Activated CD4-positive, alpha-beta memory T cell treated with anti-CD3 and anti-CD28 coated beads for 36 hours (primary cell): ENCODE measurements at places on chromosomes 12 and 14. TPM values are rescaled to one million over a fixed set of nuclear protein-coding genes. Genes with fewer than 3 reads are reported as not detected.

GRCh38 chr14:99320105-99320572, 48.1 kb upstream of the BCL11B start:
- H3K27ac ChIP-seq, result no peak overlapping the region
- no peaks in the 10 kb centered on the region for H3K27me3 ChIP-seq
- peaks cover 4% of the 10 kb centered on the region for H3K4me1 ChIP-seq

DNA sequence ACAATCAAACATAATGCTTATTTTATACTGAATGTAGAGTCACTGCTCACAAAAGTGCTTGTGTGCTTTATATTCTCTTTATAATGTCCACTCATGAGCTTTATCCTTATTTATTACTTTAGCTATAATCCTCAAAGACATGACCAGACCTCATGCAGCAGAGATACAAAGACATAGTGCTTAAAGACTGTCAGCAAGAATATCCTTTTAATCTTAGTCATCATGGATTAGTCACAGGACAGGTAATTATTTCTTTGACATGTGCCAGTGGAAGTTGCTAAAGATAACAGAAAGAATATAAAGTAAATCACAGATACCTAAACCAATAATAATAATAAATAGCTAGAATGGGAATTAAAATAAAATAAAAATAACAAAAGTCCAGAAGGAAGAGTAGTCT, 707.5 kb downstream of the BCL11B start:
- no peaks in the 10 kb centered on the region for H3K36me3 ChIP-seq
- no peak overlapping the region for H3K27ac ChIP-seq
- DNase-seq, result no peak

- H3K4me1 ChIP-seq, result no peaks in the 10 kb centered on the region
- DNase-seq, result no peak
- no peak overlapping the region for H3K4me3 ChIP-seq
- no peak overlapping the region for H3K27ac ChIP-seq
Measured at GRCh38 chr12:120988658-120989057, 10.3 kb downstream of the HNF1A start.

DNA sequence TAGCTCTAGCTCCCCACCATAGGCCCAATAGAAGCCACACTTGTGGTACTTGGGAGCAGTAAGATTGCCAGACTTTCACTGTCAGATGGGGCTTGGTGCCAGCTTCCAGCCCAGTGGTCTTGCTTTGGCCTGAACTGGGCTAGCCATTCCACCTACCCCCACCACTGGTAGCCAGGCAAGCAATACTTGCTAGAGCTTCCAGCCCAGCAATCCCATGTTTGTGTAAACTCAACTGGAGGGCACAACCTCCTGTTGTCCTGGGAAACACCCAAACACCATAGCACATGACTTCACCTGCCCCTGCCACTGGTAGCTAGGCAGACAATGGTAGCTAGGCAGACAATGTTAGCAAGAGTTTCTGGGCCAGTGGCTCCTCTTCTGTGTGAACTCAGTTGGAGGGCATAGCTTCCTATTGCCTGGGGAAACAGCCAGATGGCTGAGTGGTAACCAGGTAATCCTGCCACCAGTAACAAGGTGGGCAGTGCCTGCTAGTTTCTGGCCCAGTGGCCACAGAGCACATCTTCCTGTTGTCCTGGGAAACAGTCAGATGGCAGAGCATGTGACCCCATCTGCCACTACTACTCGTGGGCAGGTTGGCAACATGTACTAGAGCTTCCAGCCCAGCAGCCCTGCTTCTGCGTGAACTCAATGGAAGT, 5.6 kb upstream of the OR6C76 start:
- H3K27ac ChIP-seq, result no peak overlapping the region
- peaks cover 2% of the 10 kb centered on the region for H3K4me1 ChIP-seq
- no peak for DNase-seq
- no peak overlapping the region for H3K4me3 ChIP-seq

GRCh38 chr14:28975084-28975483, 208.5 kb downstream of the FOXG1 start:
- no peak overlapping the region for H3K4me3 ChIP-seq
- no peak for DNase-seq
- H3K4me1 ChIP-seq, result no peaks in the 10 kb centered on the region
- no peak overlapping the region for H3K27ac ChIP-seq
- H3K36me3 ChIP-seq, result no peaks in the 10 kb centered on the region

GRCh38 chr12:123077298-123078119, 73.4 kb downstream of the PITPNM2 start:
- no peaks in the 10 kb centered on the region for H3K27me3 ChIP-seq
- H3K27ac ChIP-seq, result peak overlapping the region; percentile 95
- no peaks in the 10 kb centered on the region for H3K36me3 ChIP-seq
- DNase-seq, result no peak

DNA sequence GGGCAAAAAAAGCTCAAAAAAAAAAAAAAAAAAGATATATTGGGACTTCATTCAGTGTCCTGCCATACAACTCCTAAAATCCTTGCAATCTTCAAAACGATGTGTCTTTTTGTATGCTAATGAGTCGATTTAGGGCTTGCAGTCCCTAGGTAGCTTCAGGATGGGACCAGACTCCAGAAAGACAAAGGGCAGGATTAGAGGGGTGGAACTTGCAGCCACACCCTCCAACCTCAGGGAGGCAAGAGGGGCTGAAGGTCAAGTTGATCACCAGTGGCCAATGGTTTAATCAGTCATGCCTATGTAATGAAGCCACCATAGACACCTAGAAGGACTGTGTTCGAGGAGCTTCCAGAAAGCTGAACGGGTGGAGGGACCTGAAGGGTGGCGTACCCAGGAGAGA, 29.3 kb downstream of the TEAD4 start:
- no peaks in the 10 kb centered on the region for H3K4me1 ChIP-seq
- H3K27ac ChIP-seq, result no peak overlapping the region
- no peak overlapping the region for H3K4me3 ChIP-seq
- H3K36me3 ChIP-seq, result no peaks in the 10 kb centered on the region
- no peak for DNase-seq

DNA sequence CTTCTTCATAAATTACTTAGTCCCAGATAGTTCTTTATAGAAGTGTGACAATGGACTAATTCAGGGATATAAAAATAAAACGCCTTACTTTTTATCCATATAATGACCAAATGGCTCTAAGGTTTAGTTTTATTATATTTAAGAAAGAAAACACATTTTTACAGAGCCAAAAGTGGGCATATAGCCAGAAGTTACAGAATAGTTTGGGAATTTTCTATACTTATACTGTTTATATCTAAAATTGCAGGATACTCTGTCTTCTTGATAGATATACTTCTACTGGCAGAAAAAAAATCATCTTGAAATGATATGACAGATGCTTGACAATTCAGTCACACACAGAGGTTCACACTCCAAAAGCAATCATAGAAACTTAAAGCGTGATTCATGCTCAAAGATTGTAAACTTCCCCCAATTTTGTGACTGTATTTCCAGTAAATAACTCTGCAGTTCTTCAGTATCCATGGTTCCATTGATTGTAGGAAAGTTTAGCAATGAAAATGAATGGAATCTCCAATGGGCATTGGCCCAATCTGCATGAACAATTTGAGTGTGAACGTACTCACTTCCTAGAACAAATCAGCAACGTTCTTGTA, 307.8 kb downstream of the NOVA1 start:
- no peaks in the 10 kb centered on the region for H3K36me3 ChIP-seq
- H3K4me1 ChIP-seq, result no peaks in the 10 kb centered on the region
- no peaks in the 10 kb centered on the region for H3K27me3 ChIP-seq
- no peak overlapping the region for H3K4me3 ChIP-seq

DNA sequence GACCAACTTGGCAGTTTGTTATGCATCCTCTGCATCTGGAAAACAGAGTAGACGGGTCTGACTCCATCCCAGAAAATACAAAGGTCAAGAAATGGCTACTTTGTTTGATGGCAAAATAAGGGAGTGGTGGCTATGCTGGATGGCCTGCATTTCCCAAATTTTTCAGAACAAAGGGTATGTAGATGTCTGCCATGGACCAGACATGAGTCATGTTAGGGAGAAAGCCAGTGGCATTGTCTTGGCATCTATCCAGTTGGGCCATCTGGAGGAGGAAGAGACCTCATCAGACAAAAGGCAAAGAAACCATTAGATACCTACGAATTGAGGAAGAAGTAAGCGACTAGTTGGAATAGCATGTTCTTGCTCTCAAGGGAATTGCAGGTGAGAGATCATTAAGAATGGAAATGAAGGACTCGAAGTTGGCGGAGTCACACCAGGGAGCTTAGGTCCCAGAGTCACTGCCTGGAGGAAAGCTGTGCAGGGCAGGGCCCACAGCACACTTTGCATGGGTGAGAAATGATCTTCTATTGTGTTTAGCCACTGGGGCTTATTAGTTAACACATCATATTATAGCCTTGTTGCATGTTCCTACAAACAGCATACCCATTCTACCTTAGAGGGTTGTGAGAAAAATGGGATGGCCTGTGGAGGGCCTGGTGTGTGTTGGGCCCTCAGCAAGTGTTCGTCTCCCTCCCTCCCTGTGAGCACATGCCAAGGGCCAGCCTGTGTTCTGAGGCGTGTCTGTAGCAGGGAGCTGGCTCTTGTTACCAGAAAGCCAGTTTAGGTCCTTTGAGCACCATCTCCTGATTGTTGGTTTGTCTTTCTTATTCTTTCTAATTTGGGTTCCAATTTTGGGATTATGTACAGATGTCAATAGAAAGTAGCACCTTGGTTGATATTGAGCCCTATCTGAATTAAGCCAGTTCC, 119.4 kb downstream of the KTN1 start:
- DNase-seq, result no peak
- no peaks in the 10 kb centered on the region for H3K27me3 ChIP-seq
- no peaks in the 10 kb centered on the region for H3K4me1 ChIP-seq
- peaks cover 5% of the 10 kb centered on the region for H3K36me3 ChIP-seq
- H3K27ac ChIP-seq, result no peak overlapping the region

DNA sequence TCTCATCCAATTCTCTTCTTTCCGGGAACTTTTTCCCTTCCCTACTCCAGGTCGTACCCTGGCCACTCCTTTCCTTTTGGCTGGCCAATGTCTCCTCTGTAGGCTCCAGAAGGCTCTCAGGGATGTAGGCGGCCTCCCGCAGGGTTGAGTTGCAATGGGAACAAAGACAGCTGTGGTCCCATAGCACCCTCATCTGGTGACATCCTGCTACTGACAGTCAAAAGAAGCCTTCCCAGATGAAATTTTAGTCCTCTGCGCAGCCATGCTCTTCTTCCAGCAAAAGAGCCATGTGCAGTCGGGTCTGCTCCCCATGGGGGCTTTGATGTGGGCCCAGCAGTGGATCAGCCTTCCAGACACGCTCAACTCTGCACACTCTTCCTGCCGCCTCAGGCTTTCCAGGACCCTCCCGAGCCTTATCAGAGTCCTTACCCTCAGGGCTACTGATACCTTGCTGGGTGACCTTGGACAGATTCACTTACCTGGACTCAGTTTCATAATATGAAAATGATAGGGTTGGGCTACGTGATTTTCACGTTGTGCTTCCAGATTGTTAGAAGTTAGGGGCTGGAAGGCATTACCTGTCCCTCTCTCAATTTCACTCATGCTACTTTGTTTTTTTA, 5.5 kb upstream of the CELA1 start:
- DNase-seq, result peak; percentile 63
- peaks cover 1% of the 10 kb centered on the region for H3K36me3 ChIP-seq
- no peaks in the 10 kb centered on the region for H3K27me3 ChIP-seq
- no peak overlapping the region for H3K4me3 ChIP-seq

DNA sequence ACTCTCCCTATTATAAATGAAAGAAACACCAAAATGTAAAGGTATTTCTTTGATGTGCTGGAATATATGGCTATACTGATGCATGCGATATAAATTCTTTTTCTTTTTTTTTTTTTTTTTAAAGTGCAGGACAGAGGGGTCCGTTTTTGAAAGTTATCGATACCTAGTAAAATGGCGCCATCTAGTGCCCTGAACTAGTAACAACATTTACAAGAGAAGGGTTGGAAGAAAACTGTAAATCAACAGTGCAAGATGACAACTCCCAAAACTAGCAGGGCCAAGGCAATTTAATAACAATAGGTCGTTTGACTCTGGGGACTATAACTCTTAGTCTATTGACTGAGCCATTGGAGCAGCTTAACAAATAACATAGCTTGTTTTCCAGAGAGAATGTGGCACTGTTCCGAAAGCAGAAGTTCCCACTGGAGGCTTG, 137.7 kb downstream of the SPTSSA start:
- no peak overlapping the region for H3K27ac ChIP-seq
- no peak for DNase-seq
- no peaks in the 10 kb centered on the region for H3K4me1 ChIP-seq

GRCh38 chr12:83044736-83045135, 358.0 kb downstream of the TMTC2 start:
- H3K27me3 ChIP-seq, result no peaks in the 10 kb centered on the region
- H3K36me3 ChIP-seq, result peaks cover 4% of the 10 kb centered on the region
- no peak overlapping the region for H3K4me3 ChIP-seq
- no peak for DNase-seq
- no peaks in the 10 kb centered on the region for H3K4me1 ChIP-seq
- no peak overlapping the region for H3K27ac ChIP-seq

GRCh38 chr14:104120281-104120741, 18.1 kb upstream of the KIF26A start:
- H3K36me3 ChIP-seq, result peaks cover 1% of the 10 kb centered on the region
- no peak overlapping the region for H3K4me3 ChIP-seq
- DNase-seq, result no peak

DNA sequence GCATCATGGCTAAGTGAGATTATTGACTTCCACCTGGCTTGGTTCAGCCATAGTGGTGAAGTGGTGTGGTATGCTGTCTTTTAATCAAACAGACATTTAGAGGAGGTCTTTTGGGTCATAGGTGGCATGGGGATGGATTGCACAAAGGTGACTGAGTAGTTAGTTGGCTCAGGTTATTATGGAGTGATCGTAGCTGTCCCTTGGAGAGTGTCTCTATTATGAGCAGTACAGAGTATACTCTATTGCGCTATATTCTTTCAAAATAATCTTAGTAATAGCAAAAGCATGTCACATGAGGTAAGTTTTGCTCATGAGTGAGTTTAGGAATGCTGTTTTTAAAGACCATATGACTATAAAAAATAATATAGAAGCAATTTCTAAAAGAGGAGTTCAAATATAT, 60.4 kb downstream of the RASSF8 start:
- no peak overlapping the region for H3K27ac ChIP-seq
- H3K4me3 ChIP-seq, result no peak overlapping the region
- H3K36me3 ChIP-seq, result no peaks in the 10 kb centered on the region
- no peak for DNase-seq
- no peaks in the 10 kb centered on the region for H3K4me1 ChIP-seq

- peaks cover 35% of the 10 kb centered on the region for H3K4me1 ChIP-seq
- H3K36me3 ChIP-seq, result peaks cover 48% of the 10 kb centered on the region
- peak overlapping the region; percentile 98 for H3K27ac ChIP-seq
- H3K27me3 ChIP-seq, result peaks cover 1% of the 10 kb centered on the region
Measured at GRCh38 chr12:71755146-71755892, 656 bp downstream of the RAB21 start.

- DNase-seq, result no peak
Measured at GRCh38 chr12:27614866-27615265, 81.4 kb upstream of the REP15 start.

GRCh38 chr12:76621582-76622024, 62.0 kb upstream of the OSBPL8 start:
- no peaks in the 10 kb centered on the region for H3K36me3 ChIP-seq
- H3K4me1 ChIP-seq, result peaks cover 4% of the 10 kb centered on the region
- H3K27ac ChIP-seq, result no peak overlapping the region

The PIK3C2G gene
- total RNA-seq, result not detected

The KRT8 gene
- 0.67 TPM for total RNA-seq

The CPNE6 gene
- total RNA-seq, result not detected

The MYF5 gene
- total RNA-seq, result not detected

The MYF6 gene
- not detected for total RNA-seq

The RTL1 gene
- total RNA-seq, result not detected

The CTSG gene
- total RNA-seq, result not detected

The GARIN6 gene
- not detected for total RNA-seq

The MMP17 gene
- total RNA-seq, result 0.48 TPM

The FOS gene
- total RNA-seq, result 26.7 TPM

The C14orf132 gene
- total RNA-seq, result 4.6 TPM
